Activated T-helper 1 cell treated with anti-CD3 and anti-CD28 coated beads, Interleukin-12 subunit alpha, Interleukin-12 subunit beta, Interleukin-2, Interleukin-4 antibody, amounts not matched to agents 30 ng/mL and 10 ng/mL and 1 ng/mL, durations not matched to agents 14 hours and 24 hours and 36 hours (primary cell): ENCODE measurements at places on chromosomes 4 and X.
A peak's percentile ranks its signal among the peaks of the same experiment; 100 is the strongest.

- no peaks in the 10 kb centered on the region for H3K4me1 ChIP-seq
- H3K4me3 ChIP-seq, result no peak overlapping the region
- DNase-seq, result no peak
- no peaks in the 10 kb centered on the region for H3K36me3 ChIP-seq
- peaks cover 6% of the 10 kb centered on the region for H3K27me3 ChIP-seq
These were observed 379.6 kb downstream of the IL15 start for GRCh38 chr4:142016031-142016430.

DNA sequence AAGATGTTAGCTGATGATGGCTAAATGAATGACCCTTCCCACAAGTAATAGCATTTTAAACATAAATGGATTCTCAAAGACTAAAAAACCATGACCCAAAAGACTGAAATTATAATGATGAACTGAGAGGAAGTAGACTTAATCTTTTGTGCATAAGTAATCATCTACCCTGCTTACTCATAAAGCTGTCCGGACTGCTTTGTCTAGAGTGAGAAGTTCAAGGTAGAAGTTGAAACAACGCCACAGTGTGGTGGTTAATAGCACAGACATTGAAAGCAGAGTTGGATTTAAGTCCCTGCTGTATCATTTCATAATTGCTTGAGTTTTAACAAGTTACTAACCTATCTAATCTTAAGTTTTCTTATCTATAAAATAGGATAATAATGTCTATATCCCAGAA lies 346.6 kb downstream of the CENPC start:
- no peak for DNase-seq
- H3K27ac ChIP-seq, result no peak overlapping the region
- H3K4me1 ChIP-seq, result no peaks in the 10 kb centered on the region
- no peak overlapping the region for H3K4me3 ChIP-seq

- no peaks in the 10 kb centered on the region for H3K4me1 ChIP-seq
- H3K27me3 ChIP-seq, result no peaks in the 10 kb centered on the region
- H3K4me3 ChIP-seq, result no peak overlapping the region
- no peak for DNase-seq
These were observed 176.8 kb downstream of the SCFD2 start for GRCh38 chr4:53189011-53189410.

DNA sequence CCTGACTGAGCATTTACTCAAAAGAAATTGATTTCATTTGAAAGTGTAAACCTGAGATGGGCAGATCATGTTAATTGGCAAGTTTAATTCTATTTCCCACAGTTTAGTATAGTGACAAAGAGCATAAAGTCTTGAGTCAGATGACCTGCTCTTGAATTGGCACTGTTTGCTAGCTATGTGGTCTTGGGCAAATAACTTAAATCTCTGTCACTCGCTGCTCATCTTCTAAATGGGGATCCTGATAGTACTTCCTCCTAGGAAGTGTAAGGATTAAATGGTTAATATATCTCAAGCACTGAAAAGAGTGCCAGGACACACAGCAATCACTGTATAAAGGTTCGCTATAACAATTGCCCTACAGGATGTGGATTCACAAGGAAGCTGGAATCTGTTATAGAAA lies 242.8 kb upstream of the JADE1 start:
- no peaks in the 10 kb centered on the region for H3K4me1 ChIP-seq
- no peak for DNase-seq
- H3K4me3 ChIP-seq, result no peak overlapping the region
- no peaks in the 10 kb centered on the region for H3K36me3 ChIP-seq
- H3K27me3 ChIP-seq, result peaks cover 9% of the 10 kb centered on the region

DNA sequence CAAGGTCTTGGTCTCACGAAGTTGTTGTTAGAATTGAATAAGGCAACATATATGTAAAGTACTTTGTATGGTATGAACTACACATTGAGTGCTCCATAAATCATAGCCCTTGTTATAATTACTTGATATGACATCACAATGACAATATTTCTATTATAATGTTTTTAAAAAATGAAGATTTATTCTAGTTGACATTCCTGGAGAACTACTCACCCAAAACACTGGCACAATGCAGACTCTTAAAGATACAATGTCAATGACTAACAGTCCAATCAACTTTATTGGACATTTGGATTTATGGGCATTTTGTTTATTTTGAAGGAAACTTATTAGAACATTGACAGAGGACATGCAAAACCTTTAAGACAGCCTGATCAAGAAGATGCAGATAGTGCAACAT lies 55.3 kb downstream of the ASB9 start:
- no peaks in the 10 kb centered on the region for H3K4me1 ChIP-seq
- H3K4me3 ChIP-seq, result no peak overlapping the region
- no peak for DNase-seq
- H3K27me3 ChIP-seq, result peaks cover 13% of the 10 kb centered on the region
- H3K36me3 ChIP-seq, result no peaks in the 10 kb centered on the region

GRCh38 chr4:69323284-69323683 lies 43.0 kb downstream of the UGT2B28 start:
- H3K4me3 ChIP-seq, result no peak overlapping the region
- H3K27ac ChIP-seq, result no peak overlapping the region
- H3K4me1 ChIP-seq, result no peaks in the 10 kb centered on the region
- no peaks in the 10 kb centered on the region for H3K27me3 ChIP-seq
- no peak for DNase-seq

DNA sequence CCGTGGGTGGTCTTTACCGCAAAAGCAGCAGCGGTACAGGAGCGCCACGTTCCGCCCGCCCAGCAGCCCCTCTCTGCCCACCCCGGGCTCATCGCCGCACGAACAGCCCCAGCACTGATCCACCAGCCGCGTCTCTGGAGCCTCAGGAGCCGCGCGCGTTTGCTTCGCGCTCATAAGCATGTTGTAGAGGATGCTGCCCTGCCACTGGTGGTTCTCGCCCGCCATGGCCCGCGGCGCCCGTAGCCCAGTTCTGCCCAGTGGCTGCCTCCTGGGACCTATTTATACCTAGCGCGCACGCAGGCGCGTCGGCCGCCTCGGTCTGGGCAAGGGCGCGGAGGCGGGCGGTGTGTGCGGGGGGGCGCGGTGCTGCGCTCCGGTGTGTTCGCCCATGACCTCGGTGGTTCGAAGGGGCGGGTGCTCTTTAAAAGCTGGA lies at the start of gene NR0B1:
NR0B1 (minus strand) TSS at position 252 of the 433 bp plus-strand sequence; CDS start at position 225, 27 bp downstream.
- no peak for DNase-seq
- H3K27me3 ChIP-seq, result peaks cover 20% of the 10 kb centered on the region
- H3K4me3 ChIP-seq, result no peak within 1 kb of the TSS
- no peak within 1 kb of the TSS for H3K27ac ChIP-seq
- H3K4me1 ChIP-seq, result no peaks in the 10 kb centered on the region

DNA sequence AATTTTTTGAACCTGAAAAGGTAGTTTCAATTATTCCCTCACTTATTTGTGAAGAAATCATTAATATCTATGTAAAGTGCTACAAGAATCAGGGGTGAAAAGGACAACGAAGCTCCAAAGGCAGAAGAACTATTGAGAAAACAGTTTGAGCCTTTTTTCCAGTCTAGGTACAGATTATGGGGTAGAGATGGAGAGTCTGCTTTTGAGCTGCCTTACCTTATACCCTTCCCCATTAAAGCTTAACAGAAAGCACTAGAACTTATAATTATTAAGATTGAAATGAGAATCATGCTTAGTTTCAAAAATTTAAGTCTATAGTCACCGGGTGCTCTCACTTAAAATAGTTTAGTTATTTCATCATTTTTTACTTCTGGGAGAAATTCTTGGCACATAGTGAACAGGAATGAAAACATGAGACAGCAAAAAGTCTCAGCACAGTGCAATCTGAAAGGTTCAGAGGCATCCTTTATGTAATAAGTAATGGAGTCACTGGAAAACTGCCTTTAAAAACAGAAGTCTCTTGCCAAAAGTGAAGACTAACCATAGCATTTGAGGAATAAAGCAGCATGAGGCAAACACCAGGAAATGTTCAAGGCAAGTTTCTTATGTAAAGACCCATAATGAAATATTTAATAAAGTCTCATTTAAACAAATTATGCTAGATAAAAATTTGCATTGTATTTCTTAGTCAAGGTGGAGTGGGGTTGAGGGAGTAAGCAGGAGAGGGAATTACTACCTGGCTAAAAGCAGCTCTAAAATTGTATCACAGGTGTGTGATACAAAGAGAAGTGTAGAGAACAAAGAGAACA lies 5.1 kb upstream of the DCLK2 start:
- no peaks in the 10 kb centered on the region for H3K36me3 ChIP-seq
- H3K4me3 ChIP-seq, result no peak overlapping the region
- H3K4me1 ChIP-seq, result no peaks in the 10 kb centered on the region

DNA sequence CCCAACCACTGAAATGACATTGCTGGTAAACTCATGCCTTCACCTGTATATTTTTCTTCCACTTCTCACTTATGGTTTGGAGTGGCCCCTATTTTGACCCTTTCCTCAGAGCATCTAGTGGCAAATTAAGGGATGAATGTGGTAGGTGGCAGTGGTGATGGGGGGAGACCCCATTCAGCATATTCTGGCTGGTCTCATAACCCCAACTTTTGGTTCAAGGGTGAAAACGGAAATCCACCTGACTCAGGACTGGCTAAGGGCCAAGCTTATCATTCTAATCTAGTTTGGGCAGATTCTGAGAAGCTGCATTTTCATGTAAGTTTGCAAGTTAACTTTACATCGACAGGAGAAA lies 47.0 kb upstream of the NSUN7 start:
- H3K36me3 ChIP-seq, result peaks cover 3% of the 10 kb centered on the region
- H3K4me3 ChIP-seq, result peak overlapping the region; percentile 11
- H3K4me1 ChIP-seq, result peaks cover 38% of the 10 kb centered on the region
- DNase-seq, result no peak
- peak overlapping the region; percentile 81 for H3K27ac ChIP-seq

DNA sequence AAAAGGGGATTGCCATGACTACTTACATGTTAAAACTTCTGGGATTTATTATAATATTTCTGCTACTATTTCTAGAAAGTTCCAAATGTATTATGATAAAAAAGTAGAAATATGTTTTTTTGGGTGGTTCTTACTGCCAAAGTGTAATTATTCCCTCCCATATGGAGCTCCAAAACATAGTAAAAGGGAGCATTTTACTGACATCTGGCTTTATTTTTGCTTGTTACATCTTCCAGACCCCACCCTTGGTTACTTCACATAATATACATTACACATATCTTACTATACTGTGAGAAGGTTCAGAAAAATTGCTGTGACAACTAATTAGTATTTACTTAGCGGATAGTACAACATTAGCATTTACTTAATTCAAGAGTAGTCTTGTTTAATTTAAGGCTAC lies 205.1 kb upstream of the TLL1 start:
- no peak for DNase-seq
- H3K4me1 ChIP-seq, result no peaks in the 10 kb centered on the region
- no peak overlapping the region for H3K27ac ChIP-seq

DNA sequence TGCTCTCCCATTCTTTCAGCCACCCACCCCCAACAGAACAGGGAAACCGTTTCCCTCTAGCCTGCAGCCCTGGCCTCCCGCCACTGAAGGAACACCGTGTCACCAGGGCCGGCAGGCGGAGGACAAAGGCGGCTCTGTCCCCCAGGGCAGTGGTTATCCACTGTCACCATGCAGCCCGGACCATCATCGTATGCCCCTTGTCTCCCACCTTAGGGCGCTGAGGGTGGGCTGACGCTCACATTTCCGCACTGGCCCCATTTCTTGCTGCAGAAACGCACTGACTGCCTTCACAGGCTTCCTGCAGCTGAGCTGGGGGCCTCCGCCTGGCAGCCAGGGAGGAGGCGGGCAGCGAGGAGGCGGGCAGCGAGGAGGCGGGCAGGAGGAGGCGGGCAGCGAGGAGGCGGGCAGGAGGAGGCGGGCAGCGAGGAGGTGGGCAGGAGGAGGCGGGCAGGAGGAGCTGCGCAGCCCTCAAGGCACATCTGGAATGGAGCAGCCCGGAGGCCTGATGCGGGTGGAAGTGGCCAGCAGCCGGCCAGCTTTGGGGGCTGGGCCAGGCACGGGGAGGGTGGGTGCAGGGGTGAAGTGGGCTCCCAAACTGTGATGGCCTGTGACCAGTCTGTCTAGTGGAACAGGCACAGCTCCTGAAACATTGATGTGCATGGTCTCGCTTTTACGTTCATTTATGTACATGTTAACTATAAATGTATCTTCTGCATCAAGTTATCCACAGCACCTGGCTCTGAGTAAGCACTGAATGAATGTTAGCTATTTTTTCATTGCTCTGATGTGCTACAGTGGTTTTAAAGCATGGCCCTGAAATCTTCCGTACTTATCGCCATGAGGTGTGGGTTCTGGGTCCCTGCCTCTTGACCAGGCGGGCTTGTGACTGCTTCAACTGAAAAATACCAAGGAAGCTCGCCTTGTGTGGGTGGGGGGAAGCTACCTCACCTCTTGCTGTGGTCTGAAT lies 20.6 kb upstream of the KIAA0232 start:
- H3K27ac ChIP-seq, result no peak overlapping the region
- H3K4me1 ChIP-seq, result no peaks in the 10 kb centered on the region
- no peaks in the 10 kb centered on the region for H3K36me3 ChIP-seq
- H3K27me3 ChIP-seq, result peaks cover 9% of the 10 kb centered on the region
- no peak overlapping the region for H3K4me3 ChIP-seq
